ENCODE measurements at places on chromosomes 12 and 14.

DNA sequence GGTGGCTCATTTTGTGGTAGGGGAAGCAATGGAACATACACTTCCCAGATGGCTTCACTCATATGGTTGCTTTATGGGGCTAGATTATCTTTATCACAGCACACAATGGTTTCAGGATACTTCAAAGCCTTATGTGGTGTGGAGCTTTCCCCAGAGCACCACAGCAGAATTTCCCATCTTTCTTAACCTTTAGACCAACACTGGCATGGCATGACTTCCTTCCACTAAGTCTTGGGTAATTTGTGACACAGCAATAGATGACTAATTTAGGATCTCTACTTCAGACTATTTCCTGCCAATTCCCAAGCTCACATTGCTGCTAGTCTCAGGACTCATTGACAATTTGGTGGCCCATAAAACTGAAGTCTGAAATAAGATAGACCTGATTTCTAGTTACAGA lies 36.9 kb upstream of the DCN start:
- no peak for DNase-seq
- no peak overlapping the region for H3K4me3 ChIP-seq
- H3K27ac ChIP-seq = no peak overlapping the region
- no peaks in the 10 kb centered on the region for H3K36me3 ChIP-seq
- no peaks in the 10 kb centered on the region for H3K4me1 ChIP-seq

DNA sequence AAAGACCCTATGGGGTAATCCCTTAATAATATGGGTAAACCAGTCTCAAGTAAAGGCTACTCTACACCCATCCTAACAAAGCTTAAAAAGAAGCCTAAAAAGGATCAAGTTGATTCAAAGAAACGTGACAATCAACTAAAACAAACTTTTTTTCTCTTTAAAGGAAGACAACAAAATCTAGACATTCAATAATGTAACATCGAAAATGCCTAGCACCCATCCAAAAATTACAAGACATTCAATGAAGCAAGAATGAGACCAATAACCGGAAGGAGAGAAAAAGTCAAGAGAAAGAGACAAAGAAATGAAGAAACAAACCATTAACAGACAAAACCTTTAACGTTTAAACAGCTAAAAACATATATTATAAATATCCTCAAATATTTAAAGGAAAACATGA lies 143.8 kb upstream of the VASH1 start:
- H3K27ac ChIP-seq = no peak overlapping the region
- no peaks in the 10 kb centered on the region for H3K27me3 ChIP-seq

DNA sequence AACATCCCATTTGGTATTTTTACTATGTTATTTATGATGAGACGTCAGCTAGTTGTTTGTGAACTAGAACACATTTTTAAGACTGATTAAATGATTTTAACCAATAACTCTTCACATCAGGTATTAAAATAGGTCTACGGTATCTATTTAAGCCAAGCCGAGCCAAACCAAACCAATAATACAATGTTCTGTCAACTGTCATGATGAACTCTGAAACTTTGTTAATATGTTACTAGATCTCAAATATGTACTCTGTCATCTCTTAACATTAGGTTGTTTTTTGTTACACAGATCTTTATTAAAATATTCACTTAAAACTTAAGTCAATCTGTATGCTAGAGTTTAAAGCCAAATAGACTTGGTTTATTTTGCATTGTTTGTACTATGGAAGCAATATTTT lies 1.0 kb downstream of the ART4 start:
- peaks cover 11% of the 10 kb centered on the region for H3K27me3 ChIP-seq
- no peaks in the 10 kb centered on the region for H3K36me3 ChIP-seq
- H3K4me1 ChIP-seq = peaks cover 4% of the 10 kb centered on the region
- no peak overlapping the region for H3K27ac ChIP-seq

DNA sequence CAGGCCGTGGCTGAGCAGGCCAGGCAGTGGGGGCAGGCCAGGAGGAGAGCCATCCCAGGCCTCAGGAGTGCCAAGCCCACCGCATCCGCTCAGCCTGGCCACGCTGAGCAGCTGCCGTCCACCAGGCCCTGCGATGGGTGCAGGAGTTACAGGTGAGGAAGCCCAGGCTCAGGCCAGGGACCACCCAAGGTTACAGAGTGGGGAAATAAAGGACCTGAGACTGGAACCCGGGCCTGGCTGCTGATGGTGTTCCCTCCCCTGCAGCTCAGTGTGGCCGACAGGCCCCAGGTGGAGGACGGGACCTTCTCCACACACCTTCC lies 49.0 kb upstream of the DIO3 start:
- no peaks in the 10 kb centered on the region for H3K27me3 ChIP-seq
- H3K36me3 ChIP-seq = no peaks in the 10 kb centered on the region
- no peak for DNase-seq
- H3K4me1 ChIP-seq = no peaks in the 10 kb centered on the region
- H3K27ac ChIP-seq = no peak overlapping the region

DNA sequence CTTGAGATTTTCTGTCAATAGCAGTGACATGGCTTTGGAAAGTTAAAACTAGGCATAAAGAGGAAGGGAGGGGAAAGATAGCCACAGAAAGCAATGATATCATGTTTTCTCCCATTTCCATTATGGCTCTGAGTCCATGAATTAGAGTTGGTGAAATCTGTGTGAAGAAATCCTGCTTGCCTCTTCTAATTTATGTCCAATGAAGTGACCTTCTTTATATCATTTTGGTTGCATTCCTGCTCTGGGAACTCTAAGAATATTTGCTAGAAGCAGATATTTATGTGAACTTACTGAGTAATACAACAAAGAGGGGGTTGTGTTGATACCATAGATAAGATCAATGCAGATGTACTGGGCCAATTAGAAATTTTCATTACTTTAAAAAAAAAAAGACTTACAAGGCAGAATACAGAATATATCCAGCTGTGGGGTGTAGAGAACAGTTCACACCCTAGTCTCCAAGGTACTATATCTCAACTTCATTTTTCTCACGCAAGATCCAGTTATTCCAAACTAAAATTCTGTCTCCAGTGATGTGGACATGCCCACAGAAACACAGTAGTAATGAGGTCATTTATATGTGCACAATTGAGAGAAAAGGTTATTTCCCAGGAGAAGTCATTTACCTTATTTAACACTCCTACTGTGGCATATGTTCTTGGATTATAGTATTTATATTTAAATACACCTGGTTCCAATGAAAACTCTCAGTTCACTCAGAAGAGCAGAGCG lies 51.5 kb upstream of the KCNJ8 start:
- no peak for DNase-seq
- H3K27ac ChIP-seq = no peak overlapping the region
- no peaks in the 10 kb centered on the region for H3K27me3 ChIP-seq
- no peaks in the 10 kb centered on the region for H3K4me1 ChIP-seq
- H3K36me3 ChIP-seq = no peaks in the 10 kb centered on the region

- no peak for DNase-seq
- no peaks in the 10 kb centered on the region for H3K4me1 ChIP-seq
Measured at GRCh38 chr12:3222979-3223378, 145.8 kb downstream of the TSPAN9 start.

DNA sequence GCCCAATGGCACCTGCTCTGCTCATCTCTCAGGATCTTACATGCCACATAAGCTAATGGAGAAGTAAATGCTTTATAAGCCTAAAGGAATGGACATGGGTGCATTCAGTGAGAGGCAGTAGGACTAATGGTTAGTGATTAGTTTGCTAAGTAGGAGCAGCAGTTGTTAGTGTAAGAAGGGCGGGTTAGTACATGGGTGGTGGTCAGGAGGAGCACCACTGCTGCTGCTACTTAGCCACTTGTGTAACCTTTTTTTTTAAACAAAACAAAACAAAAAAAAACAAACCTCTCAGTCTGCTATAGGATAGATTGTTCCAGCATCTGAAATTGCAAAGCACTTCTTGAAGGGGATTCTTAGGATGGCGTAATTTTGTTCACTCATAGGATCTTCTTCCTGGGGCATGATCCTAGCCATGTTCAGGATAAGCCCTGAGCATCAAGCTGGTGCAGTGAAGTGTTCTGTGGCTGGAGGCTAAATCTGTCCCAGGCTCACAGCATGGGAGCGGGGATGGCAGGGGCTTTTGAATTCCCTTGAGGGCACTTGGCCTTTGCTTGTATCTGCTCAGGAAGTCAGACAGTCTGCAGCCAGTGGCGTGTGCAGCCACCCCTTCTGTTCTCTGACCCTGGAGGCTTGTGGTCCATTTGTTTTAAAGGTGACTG lies 63.6 kb downstream of the CHST11 start:
- H3K27me3 ChIP-seq = no peaks in the 10 kb centered on the region
- DNase-seq = no peak
- no peak overlapping the region for H3K27ac ChIP-seq
- no peak overlapping the region for H3K4me3 ChIP-seq

DNA sequence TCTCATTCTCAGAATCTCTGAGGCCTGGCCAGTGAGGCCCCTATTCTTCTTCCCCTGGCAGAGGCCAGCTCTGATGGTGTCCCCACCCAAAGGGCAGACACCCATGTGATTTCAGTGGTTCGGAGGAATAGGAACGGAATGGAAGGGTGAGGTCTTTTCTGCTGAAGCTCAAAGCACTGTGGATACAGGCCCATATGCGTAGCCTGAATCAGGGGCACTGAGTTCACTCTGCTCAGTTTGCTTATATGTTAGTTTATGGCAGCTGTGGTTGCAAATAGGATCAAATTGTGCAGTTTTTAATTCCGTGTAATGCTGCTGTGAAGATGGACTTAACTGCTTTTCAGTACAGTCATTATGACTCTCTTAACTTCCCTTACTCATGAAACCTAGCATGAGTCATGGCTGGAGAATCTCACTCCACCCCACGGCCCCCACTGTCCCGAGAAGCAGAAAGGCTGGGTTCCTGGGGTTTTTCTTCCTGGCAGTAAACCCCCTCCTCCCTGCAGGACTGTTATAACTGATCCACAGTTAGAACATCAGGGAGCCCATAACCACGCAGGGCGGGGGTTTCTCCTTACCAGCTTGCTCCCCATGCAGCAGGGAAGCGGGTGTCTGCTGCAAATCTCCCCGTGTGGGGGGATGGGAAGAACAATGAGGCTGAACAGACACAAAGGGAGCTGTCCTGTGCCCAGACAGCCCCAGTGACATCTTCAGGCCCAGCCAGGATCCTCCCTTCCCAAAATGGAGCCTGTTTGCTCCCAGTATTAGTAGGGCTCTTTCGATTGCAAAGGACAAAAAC lies 122.7 kb downstream of the SLC38A6 start:
- H3K27me3 ChIP-seq = no peaks in the 10 kb centered on the region
- peak overlapping the region; percentile 26 for H3K4me3 ChIP-seq
- DNase-seq = peak; percentile 17
- peaks cover 3% of the 10 kb centered on the region for H3K36me3 ChIP-seq
- peaks cover 32% of the 10 kb centered on the region for H3K4me1 ChIP-seq
- H3K27ac ChIP-seq = peak overlapping the region; percentile 85

- no peaks in the 10 kb centered on the region for H3K27me3 ChIP-seq
- no peak overlapping the region for H3K27ac ChIP-seq
- H3K4me3 ChIP-seq = no peak overlapping the region
- peaks cover 56% of the 10 kb centered on the region for H3K36me3 ChIP-seq
- no peak for DNase-seq
Measured at GRCh38 chr14:61430066-61430757, 108.8 kb downstream of the PRKCH start.

- no peaks in the 10 kb centered on the region for H3K36me3 ChIP-seq
- no peak overlapping the region for H3K4me3 ChIP-seq
- peaks cover 33% of the 10 kb centered on the region for H3K4me1 ChIP-seq
- DNase-seq = no peak
- peaks cover 2% of the 10 kb centered on the region for H3K27me3 ChIP-seq
- H3K27ac ChIP-seq = no peak overlapping the region
Measured at GRCh38 chr12:122162976-122163375, 11.0 kb downstream of the IL31 start.

GRCh38 chr12:106480251-106480650 lies 102.6 kb upstream of the RFX4 start:
- H3K4me3 ChIP-seq = no peak overlapping the region
- no peaks in the 10 kb centered on the region for H3K4me1 ChIP-seq
- no peaks in the 10 kb centered on the region for H3K27me3 ChIP-seq
- H3K36me3 ChIP-seq = peaks cover 3% of the 10 kb centered on the region

DNA sequence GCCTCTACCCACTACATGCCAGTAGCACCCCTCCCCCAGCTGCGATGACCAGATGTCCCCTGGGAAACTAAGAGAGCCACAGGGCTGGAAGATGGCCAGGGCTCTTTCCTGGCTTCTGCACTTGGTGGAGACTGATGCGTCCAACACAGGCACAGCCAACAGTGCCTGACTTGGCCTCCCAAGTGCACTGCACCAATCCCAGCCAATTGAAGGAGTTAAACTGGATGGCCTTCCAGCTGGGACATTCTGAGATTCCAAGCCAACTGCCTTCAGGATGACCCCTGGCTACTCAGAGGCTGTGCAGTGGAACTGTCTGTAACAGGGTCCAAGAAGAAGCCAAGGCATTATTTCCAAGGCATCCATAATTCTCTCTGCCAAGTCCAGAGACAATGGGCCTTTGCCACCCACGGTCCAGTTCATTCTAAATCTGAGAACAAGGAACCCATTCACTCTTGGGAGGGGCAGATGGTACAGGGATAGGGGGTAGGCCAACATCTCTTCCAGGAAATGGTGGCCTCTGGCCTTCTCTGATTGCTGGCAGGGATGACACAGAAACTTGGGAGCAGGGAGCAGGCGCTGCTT lies 35.2 kb downstream of the PRIMA1 start:
- no peak for DNase-seq
- H3K27me3 ChIP-seq = peaks cover 2% of the 10 kb centered on the region
- H3K36me3 ChIP-seq = no peaks in the 10 kb centered on the region
- no peaks in the 10 kb centered on the region for H3K4me1 ChIP-seq
- no peak overlapping the region for H3K27ac ChIP-seq
- no peak overlapping the region for H3K4me3 ChIP-seq

DNA sequence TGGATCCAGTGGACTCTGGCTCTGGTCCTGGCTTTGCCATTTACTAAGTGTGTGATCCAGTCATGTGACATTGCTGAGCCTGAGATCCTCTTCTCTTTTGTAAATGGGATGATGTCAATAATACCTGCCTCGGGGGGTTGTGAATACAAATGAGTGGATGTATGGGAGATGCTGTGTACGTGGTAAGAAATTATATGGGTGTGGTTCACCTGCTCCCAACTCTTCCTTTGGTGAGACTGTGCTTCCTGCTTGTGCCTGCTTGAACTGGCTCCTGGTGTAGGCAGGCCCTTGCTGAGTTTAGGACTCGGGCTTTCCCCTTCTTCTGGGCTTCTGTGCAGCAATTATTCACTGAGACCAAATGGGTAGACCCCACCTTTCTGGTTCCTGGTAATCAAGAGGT lies 189.5 kb upstream of the FRMD6 start:
- no peak overlapping the region for H3K4me3 ChIP-seq
- H3K4me1 ChIP-seq = no peaks in the 10 kb centered on the region
- no peaks in the 10 kb centered on the region for H3K27me3 ChIP-seq
- no peaks in the 10 kb centered on the region for H3K36me3 ChIP-seq
- no peak overlapping the region for H3K27ac ChIP-seq
- DNase-seq = no peak
